ENCODE measurements at places on chromosomes 3 and 15.

DNA sequence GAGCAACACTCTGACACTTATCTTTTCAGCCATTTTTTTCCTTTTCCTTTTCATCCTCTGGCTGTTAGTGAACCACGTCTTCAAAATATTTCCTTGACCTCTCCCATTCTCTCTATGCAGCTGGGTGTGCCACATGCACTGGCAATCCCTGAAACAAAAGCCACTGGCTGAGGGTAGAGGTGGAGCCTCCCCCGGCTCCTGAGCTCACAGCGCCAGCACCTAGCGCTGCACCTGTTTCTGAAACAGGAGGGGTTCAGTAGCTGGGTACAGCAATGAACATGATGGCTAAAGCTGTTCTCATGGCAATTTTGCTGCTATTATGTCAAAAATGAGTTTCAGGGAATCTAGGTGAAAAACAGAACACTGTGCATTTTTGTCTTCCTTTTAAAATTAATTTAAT is 314.7 kb upstream of the ATP10A start:
- no peak for DNase-seq

DNA sequence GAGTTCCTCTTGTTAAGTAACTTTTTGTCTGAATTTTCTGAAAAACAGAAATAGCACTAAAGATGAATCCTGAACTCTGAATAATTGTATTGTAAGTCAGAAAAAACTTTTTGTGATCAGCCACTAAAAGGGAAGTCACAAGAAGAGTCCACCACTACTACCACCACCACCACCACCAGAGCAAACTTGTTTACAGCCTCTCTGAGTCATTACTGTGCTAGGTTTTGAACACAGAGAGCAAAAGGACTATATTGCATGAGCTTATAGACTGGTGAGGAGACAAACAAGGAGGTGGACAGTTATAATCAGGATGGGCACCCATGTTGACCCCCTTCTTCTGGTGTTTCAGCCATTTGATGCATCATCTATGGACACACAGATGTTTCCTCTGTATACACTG is 141.7 kb downstream of the IL5RA start:
- DNase-seq: no peak

GRCh38 chr3:23052620-23053019 is 150.5 kb upstream of the UBE2E2 start:
- DNase-seq: no peak

GRCh38 chr3:147574621-147575020 is 165.5 kb downstream of the ZIC1 start:
- no peak for DNase-seq

GRCh38 chr15:98282656-98283332 is 322.3 kb downstream of the ARRDC4 start:
- DNase-seq: no peak

DNA sequence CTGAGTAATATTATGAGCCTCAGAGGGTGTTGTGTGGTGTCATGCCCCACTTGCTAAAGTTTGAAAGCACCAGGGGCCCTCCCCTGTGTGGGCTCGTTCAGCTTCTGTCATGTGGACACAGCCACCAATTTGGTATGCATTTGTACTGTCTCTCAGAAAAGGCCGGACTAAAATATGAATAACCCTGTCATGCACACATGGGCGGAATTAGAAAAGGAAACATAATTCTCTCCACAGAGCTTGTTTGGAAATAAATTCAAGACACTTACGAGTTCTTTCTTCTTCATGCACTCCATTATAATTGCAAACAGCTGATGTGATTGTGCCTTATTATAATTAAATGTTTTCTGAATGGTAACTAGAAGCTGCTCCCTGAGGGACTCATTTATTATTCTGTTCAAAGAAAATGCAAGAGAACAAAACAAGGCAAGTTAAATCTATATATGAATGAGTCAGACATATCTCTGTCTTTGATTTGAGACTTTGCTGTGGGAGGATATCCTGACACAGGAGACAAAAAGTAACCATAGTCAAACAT is 39.1 kb downstream of the TRPM1 start:
- no peak for DNase-seq
